T-helper 9 cell (primary cell): ENCODE measurements at places on chromosomes 4 and X.

DNA sequence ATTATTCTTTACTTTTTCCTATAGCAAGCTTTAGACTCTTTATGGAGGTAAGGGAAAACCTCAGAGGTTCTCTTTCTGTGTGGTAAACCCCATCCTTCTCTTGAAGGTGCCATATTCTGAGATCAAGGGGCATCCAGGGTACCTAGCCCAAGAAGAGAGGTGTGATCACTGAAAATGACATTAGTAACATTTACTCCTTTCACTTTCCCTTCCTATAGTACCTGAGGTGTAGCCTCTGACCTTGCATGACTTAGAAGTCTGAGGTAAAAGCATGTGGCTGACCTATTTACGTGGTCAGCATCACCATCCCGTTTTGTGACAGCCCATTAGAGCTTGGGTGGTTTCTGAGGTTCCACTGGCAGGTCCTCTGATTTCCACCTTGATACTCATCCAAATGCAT lies 25.7 kb downstream of the SGMS2 start:
- DNase-seq, result no peak

GRCh38 chr4:25351777-25352416 lies 25.2 kb upstream of the ANAPC4 start:
- no peak for DNase-seq

GRCh38 chr4:152815078-152815477 lies 35.3 kb downstream of the ARFIP1 start:
- no peak for DNase-seq

- no peak for DNase-seq
Observed at GRCh38 chrX:130909469-130910136, 6.6 kb upstream of the ENOX2 start.

DNA sequence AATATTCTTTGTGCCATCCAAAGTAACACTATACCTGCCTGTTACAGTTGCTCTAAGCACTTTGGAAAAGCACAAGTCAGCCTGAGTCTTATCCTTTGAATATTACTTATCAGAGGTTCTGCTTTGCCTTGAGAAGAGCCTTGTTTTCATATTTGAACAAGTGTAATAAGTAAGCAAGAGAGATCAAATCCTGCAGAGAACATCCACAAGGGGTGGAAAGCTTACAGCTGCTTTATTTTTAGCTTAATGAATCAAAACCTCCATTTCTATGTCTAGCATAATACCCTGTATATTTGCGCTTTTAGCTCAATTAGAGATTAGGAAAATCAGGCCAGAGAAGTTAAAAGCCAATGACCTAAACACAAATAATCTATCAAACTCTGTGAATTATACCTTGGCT lies 139.8 kb downstream of the CDS1 start:
- no peak for DNase-seq

DNA sequence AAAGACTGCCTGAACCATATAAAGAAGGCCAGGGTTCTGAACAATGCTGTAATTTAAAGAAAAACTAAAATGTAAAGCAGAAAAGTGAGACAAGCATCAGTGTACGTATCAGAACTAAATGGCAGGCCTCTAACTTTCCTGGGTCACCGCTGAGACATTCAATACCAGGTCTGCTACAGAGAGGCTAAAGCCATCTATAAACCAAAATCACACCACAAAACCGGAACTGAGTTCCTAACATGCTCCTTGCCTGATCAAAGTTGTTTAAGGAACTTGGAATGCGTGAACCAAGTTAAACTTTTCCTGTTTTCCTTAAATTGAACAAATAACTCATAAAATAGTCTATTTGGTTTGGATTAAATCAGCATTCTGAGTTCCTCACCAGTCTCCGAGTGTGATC lies 55.3 kb upstream of the TECRL start:
- DNase-seq, result no peak

- DNase-seq, result no peak
Observed at GRCh38 chr4:8160572-8160971, 2.0 kb upstream of the ABLIM2 start.

DNA sequence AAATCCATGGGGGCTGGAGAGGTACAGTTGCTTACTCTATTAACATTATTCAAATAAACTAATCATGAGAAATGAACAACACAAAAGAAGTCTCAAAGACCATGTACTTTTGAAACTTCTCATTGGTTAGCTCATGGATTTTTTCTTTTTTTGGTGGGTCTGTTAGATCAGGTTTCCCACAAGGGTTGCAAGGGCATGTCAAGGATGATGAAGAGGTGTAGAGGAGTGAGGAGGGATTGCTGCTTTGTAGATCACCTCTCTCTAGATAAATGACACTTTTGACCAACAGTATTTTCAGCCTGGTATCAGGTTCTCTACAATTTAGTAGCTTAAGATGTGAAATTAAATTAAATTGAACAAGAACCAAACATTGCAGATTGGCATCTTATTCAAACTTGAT lies 417.9 kb upstream of the AGA start:
- no peak for DNase-seq

- DNase-seq, result no peak
Observed at GRCh38 chr4:119536572-119537528, 91.8 kb downstream of the PDE5A start.

GRCh38 chr4:139131209-139131870 lies 45.7 kb downstream of the ELF2 start:
- no peak for DNase-seq

- DNase-seq, result no peak
Observed at GRCh38 chr4:111921714-111922113, 223.5 kb upstream of the FAM241A start.

DNA sequence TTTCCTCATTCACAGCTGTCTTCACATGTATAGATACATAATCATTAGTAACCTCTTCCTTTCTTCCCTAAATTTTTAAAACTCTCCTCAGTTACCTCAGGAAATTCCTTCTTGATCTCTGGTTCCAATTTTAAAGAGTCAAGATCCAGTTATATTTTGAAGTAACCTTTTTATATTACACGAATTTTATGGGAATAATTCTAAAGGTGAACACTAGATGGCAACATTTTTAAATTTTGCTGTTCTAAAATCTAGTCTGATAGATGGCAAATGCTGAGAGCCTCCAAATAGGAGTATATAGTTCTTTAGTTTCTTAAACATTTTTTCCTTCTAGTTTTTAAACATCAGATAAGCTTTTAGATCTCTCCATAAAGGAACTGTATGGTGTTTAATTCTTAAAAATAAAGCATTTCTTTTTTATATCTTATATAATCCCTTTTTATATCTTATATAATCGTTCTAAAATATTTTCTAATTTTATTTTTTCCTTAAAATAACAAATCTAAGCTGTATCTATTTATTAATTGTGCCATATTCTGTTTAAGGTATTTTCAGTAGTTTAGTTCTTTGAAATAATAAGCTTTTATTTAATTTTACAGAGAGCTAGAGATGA lies 37.9 kb upstream of the PAPSS1 start:
- no peak for DNase-seq

- no peak for DNase-seq
Observed at GRCh38 chr4:83124111-83124780, 9.7 kb upstream of the PLAC8 start.

DNA sequence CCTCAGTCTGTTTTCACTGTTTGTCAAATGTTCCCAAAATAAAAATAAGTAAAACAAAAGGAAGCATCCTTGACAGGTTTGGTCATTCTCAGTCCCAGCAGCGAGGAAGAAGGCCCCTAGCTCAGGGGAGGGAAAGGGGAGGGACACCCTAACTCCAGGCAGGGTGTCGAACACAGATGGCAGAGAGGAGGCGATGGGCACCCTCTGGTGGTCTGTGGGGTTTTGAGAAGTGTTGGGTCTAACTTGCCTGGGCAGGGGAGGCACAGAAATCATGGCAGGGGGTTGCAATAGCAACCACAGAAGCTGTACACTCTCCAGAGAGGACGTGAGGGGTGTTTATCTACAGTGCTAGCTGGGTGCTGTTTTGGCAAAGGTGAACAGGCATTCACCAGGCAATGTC lies 229.8 kb upstream of the SFRP2 start:
- no peak for DNase-seq

GRCh38 chr4:15712214-15712613 lies 9.3 kb downstream of the BST1 start:
- no peak for DNase-seq

GRCh38 chrX:45266456-45266855 lies 65.8 kb upstream of the DIPK2B start:
- no peak for DNase-seq

- DNase-seq, result no peak
Observed at GRCh38 chrX:134026565-134027311, 41.3 kb upstream of the GPC3 start.

DNA sequence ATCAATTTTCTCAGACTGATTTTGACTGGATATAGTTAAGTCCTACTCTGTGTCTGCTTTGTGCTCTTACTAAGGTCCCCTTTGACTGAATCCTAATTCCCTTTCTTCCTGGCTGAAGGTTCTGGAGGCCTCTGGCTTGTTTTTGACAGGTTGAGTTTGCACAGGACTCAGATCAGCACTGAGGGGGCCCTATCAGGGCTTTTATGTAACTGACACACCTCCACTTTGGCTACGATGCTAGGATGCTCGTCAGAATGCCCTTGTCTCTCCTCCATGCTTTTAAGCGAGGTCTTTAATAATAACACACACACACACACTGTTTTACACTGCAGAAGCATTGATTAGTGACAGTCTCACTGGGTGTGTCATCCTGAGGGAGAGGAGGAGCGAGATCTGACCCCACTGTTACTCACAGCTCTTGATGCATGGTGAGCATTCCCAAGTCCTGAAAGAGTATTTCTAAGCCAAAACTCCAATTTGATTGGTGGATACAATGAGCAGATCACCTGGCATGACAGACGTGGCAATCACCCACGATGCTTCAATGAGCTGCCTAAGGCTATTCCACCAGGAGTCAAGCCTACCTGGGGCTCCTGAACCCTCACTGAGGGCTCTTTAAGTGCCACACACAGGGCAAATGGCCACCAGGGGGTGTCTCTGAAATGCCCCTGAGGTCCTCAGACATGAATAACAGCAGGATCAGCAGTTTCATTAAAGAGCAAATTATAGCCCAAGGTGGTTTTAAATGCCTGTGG lies 130.4 kb upstream of the CPEB2 start:
- DNase-seq, result peak; percentile 7

DNA sequence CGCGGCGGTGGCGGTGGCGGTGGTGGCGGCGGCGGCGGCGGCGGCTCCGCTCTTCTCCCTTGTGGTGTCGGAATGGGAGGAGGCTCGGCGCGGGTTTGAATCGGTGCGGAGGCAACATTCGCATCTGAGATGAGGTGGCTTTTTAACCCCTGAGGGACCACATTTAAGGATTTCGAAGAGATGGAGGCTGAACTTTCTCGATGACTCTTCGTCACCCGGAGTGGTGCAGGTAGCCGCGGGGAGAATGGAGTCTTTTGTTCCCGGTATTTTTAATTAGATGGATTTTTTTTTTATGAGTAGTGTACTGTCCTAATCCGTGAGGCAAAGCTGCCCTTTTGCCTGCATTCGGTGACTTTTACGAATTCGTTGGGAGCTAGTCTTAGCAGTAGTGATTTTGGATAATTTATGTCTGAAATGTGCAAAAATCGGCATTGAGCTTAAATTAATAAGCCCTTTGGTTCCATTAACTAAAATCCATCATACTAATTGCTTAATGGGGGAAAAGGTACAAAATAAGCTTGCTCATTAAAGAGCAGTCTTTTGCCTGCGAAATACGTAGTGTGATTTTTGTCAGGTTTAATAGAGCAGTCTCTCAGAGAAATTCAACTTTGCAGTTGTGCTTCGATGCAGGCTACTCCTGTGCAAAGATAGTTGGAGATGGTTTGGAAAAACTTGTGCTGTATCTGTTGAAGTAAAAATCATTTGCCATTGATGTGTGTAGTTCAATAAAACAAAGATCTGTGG lies 206.2 kb downstream of the TENM3 start:
- DNase-seq, result no peak

- DNase-seq, result no peak
Observed at GRCh38 chrX:10197279-10198210, 40.8 kb downstream of the CLCN4 start.

DNA sequence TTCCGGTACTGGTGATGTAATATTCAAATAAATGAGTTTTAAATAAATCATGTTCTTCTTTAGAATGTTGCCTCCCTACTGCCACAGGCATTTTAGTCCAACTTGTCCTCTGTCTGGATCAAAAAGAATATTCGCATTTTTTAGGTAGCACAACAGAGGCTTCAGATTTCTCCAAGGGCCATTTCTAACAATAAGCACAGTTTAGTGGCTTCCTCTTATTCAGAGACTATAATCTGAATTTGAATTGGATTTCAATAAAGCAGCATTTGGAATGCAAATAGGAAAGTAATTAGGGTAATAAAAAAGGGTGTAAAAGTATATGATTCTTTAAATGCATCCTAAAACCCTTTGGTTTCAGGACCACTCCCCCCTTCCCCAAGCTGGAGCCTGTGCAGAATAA lies 167.9 kb upstream of the GLRA2 start:
- DNase-seq, result no peak

DNA sequence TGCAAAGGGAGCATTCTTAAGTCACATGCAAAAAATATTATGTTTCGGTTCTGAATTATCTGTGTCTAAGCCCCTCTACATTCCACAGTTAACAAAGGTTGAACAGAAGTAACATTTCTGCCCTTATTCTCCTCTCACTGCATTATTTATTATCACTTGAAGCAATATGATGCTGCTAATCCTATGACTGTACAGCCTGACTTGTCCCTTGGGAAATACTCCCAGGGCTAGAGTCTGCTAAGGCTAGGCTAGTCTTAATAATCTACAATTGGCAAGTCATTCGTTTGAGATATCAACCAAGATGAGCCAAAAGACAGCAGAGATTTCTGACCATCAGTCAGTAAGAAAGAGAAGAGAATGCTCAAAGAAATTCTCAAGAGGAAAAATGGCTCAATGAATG lies 226.9 kb upstream of the HCCS start:
- DNase-seq, result no peak

GRCh38 chrX:153608376-153608775 lies 9.4 kb upstream of the CCNQ start:
- DNase-seq, result no peak

DNA sequence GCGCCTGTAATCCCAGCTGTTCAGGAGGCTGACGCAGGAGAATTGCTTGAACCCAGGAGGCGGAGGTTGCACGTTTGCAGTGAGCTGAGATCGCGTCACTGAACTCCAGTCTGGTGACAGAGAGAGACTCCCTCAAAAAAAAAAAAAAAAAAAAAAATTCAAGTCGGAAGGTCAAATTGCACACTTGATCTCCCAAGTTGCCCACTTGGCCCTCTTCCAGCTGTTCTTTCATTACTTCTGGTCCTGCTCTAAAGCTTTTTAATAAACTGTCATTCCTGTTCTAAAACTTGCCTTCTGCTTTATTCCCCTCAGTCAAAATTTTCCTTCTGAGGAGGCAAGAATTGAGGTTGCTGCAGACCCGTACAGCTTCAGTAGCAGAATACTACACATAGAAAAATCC lies 2358.0 kb downstream of the ARAP2 start:
- no peak for DNase-seq

- no peak for DNase-seq
Observed at GRCh38 chr4:70392057-70392776, 5.5 kb upstream of the OPRPN start.

GRCh38 chrX:13939741-13940597 lies 89.7 kb downstream of the GEMIN8 start:
- no peak for DNase-seq

- DNase-seq, result no peak
Observed at GRCh38 chr4:23224684-23225420, 532.1 kb downstream of the GBA3 start.

- no peak for DNase-seq
Observed at GRCh38 chrX:53316111-53316859, 34.9 kb upstream of the IQSEC2 start.
